ENCODE measurements at places on chromosomes 1 and 21. TPM values are rescaled to one million over a fixed set of nuclear protein-coding genes. Genes with fewer than 3 reads are reported as not detected.

The GUK1 gene
- total RNA-seq = 235 TPM

The TTLL7 gene
- 58.0 TPM for total RNA-seq

The TMEM51 gene
- 43.7 TPM for total RNA-seq

The PPCS gene
- 84.6 TPM for total RNA-seq

DNA sequence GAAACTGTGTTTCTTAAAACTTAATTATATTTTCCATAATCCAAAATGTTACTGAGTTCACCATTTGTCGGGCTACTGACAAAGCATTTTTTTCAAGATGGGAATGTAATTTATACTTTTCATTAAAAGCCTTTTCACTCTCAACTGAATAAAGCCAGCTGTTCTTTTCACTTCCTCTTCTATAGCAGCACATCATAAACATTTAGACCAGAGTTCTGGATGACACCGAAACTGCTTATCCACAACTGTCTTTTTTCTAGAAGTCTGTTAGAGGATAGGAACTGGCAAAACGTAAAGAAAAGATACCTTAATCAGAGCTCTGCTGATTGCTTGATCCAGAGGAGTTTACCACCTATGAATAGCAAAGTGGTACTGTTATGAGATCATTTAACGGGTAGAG is 594.7 kb downstream of the ADGRL2 start:
- DNase-seq = no peak

DNA sequence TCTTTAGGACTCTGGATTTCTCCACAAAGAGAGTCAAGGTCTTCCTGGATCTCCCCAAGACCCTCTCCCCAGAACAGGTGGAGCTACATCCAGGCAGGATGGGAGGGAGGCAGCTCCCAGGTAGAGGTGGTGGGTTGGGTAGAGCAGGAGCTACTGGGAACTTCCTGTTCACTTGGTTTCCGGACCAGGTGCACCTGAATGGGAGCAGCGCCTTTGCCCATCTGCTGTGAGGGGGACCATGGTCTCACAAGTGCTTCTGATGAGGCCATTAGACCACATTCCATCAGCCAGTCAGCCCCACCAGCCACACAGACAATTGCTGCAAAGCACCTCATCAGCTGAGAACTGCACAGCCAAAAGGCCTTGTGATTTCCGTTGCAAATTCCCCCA is 188.8 kb downstream of the MATN1 start:
- no peak for DNase-seq

GRCh38 chr1:78385744-78386462 is 104.9 kb upstream of the PTGFR start:
- DNase-seq = no peak

DNA sequence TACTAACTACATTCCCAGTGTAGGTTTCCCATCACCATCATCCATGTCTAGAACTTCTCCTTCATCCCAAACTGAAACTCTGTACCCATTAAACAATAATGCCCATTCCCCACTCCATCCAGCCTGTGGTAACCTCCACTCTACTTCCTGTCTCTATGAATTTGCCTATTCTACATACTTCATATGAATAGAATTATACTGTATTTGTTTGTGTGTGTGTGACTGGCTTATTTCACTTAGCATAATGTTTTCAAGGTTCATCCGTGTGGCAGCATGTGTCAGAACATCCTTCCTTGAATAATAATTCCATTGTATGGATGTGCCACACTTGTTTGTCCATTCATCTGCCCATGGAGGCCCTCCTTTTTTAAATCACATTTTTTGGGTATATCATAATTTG is 35.7 kb downstream of the ATP2B4 start:
- no peak for DNase-seq

DNA sequence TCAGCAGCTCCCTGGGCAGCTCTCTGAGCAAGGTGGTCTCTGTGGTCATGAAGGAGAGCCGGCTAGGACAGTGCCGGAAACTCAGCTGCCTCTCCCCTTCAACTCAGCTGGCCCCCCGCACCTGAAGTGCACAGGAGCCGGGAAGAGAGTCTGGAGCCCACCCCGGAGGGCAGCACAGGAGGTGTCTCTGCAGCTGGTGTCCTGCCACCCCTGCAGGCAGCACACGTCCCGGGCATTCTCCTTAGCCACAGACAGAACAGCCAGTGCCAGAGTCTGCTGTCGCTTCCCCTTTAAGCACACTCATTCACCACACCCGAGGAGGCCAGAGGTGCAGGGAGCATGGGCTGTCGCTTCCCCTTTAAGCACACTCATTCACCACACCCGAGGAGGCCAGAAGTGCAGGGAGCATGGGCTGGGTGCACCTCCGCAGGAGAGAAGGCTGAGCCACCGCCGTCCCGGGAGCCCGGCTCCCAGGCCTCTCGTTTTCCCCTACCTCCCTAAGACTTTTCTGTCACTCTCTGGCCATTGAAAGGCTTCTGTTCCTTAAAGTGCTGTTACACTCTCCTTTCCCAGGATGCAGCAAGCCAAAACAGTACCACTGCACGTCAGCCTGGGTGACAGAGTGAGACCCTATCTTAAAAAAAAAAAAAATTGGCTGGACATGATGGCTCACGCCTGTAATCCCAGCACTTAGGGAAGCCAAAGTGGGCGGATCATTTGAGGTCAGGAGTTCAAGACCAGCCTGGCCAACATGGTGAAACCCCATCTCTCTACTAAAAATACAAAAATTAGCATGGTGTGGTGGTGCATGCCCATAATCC is 16.9 kb upstream of the SAMD11 start:
- peak; percentile 53 for DNase-seq

Data from mucosa of gallbladder (tissue), 1 donor.